ENCODE measurements at places on chromosomes 4 and X.

GRCh38 chr4:124491361-124492145, 221.0 kb downstream of the ANKRD50 start:
- no peak for DNase-seq

- DNase-seq = no peak
Observed at GRCh38 chr4:40455340-40455902, 120.3 kb downstream of the CHRNA9 start.

- DNase-seq = no peak
Observed at GRCh38 chrX:98141466-98141865, 1257.8 kb downstream of the RPA4 start.

DNA sequence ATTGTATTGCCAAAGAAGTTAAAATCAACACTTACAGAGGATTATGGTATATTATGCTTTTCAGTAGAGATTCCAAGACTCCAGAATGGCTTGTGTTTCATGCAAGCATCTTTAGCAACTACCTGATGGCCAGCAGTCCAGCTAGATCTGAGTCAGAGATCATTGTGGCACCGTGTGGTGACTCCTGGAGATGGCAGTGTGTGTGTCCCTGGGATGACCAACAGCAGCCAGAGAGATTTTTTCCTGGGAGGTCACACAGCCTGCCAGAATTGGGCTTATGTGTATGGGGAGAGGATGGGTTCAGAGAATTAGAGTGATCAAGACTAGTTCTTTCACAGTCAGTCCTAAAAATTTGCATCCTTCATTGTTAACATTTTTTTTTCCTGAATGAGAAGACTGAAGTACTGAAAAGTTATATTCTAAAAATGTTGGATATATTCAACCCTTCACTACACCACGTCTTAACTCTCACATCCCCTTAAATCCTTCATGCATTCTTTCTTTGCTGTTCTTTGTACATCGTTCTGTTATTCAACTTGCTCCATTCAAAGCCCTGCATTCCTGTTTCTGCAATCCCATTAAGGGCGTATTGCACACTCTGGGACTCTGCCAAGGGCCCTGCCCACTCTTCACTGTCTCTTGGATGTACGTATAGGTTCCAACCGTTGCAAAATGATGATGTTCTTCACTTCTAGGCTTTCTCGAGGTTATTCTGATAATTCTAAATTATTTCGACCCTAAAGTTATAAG, 12.4 kb downstream of the TENM3 start:
- no peak for DNase-seq

GRCh38 chrX:114619874-114620273, 36.0 kb downstream of the HTR2C start:
- no peak for DNase-seq

All from fibroblast of gingiva (primary cell).